IMR-90 (cell line): ENCODE measurements at places on chromosomes 7 and 10. TPM values are rescaled to one million over a fixed set of nuclear protein-coding genes. Genes with fewer than 3 reads are reported as not detected.

The ECHDC3 gene
- total RNA-seq, result 2.8 and 4.3 TPM in 2 replicates

The PRSS37 gene
- not detected in 2 replicates for total RNA-seq

The OPN4 gene
- not detected in 2 replicates for total RNA-seq

DNA sequence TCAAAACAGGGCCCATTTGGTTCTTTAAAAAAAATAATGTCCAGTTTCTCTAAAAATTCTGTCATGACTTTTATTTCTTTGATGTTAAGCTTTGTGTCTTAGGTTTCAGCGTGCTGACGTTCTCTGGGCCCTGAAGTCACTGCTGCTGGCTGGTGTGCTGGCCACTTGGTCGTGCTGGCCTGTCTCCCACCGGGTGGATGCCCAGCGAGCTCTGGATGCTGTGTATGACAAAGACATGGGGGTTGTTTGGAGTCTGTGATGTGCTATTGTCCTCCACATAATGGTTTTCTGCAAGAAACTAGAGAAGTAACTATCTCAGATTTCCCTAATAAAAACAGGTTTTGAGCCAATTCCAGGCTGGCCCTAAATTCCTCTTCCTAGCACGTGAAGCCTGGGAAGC, 9.5 kb upstream of the IDI2 start:
- DNase-seq, result no peak

- no peak for DNase-seq
Measured at GRCh38 chr7:133863362-133864061, 263.6 kb upstream of the LRGUK start.

The RBM20 gene
- total RNA-seq, result under 0.01 TPM in 2 replicates

- no peak for DNase-seq
Measured at GRCh38 chr10:48805848-48806247, 121.2 kb downstream of the WDFY4 start.

- no peak for DNase-seq
Measured at GRCh38 chr7:158975526-158976467, 119.4 kb downstream of the DYNC2I1 start.

DNA sequence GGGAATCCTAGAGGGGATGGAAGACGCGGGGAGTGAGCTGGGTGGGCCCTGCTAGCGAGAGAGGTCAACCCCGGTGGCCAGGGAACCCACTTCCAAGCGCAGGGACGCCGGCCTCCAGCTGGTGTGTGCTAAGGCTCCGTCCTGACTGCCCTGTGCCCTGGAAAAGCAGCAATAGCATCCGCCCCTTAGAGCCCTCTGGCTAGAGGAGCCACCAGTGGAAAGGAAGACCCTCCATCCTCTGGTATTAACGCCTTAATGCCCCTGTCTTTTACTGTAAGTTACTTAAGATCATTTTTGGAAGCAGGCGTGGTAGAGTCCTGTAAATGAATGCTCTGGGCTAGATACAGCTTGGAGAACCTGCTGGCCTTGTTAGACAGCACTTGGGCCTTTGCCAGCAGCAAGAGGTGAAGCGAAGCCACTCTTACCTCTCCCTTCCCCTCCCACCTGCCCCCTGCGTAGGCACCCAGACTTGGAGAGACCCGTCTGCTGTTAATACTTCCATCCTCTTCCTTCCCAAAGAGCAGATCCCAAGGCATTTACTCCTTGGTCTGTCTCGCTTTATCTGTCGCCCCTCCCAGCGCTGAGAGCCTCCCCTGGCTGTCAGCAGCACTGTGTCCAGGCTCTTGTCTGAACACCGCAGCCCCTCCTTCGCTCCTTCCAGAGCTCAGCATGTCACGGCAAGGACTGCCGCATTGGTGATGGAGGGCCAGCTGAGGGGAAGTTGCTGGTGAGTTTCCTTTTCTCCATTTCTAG, 4.6 kb downstream of the REPIN1 start:
- DNase-seq, result no peak

DNA sequence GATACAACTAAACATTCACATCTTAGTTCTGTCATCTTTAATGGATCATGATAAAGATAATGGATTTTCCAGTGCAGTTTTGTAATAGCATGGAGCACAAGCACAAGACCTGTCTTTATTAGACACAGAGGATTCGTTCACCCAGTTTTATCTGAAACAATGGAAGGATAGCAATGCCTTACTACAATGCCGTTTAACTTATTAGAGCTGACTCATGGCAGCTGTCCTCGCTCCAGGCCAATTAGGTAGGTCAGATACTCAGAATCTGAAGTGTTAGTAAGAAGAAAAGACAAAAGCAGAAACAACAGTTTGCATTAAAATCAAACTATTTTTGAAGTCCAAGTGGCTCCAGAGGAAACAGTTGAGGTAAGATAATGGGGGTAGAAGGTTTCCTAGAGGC, 12.8 kb downstream of the OR13A1 start:
- no peak for DNase-seq

DNA sequence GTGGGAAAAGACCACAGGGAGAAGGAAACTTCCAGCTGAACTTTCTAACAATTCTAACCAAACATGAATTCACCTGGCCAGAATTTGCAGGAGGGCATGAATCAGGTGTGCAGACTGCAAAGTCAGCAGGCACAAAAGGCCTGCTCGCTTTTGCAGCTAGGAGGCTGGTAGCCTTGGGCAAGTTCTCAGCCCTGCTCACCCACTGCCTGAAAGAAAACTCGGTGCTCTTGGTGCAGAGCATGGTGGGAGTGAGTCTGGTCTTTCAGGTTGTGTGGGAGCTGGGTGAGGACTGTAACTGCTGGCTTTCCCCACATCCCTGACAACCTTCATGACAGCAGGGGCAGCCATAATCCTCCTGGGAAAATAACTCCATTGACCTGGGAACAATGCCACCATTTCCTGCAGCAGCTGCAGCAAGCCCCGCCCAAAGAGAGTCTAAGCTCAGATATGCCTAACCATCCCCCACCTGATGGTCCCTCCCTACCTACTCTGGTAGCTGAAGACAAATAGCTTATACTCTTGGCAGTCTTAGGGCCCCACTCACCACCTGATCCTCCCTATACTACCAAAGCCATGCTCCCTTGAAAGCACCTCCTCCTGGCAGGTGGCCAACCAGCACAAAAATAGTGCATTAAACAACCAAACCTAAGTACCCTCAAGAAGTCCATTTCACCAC, 31.6 kb downstream of the ZNF117 start:
- no peak for DNase-seq

GRCh38 chr7:148726385-148726784, 27.7 kb downstream of the CUL1 start:
- DNase-seq, result no peak

The TRIL gene
- total RNA-seq, result under 0.01 TPM in 2 replicates

- no peak for DNase-seq
Measured at GRCh38 chr7:70416986-70417655, 714.8 kb upstream of the GALNT17 start.

The CPA2 gene
- total RNA-seq, result not detected in 2 replicates

The IGFBP1 gene
- not detected in 2 replicates for total RNA-seq

The CAV1 gene
- total RNA-seq, result 1,496 and 1,592 TPM in 2 replicates

DNA sequence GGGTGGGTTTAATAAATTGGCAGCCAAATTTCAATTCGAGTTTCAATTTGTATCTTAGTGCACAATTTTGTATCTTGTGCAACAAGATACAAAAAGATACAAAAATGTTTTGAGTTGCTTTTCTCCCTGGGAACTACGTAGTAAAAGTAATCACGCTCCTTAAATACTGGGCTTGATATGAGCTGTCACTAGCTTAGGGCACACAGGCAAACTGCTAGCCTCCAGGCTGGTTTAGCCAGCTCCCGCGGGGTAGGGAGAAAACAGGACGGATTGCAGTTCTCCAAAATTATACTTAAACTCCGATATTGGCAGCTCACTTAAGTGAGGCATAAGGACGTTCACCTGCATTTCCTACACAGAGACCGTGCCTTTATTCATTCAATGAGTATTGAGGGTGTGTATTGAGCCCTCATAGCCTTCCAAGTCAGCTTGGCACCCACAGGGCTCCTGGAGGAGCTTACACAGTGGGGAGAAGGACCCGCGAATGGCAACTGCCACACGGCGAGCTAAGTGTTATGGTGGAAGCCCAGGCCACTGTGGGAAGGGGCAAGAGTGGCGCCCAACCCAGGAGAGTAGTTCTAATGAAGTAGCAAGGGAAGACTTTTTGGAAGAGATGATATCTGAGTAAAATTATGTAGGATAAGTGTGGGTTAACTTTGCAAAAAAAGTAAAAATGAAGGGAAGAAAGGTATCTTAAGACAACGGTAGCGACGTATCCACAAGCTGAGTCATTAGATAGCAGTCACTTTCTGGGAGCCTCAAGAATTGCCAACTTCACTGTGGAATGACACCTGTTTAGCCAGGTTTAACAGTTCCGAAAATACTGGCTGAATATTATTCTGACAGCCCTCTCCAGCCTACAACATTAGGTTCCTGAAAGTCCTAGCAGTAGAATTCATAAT, 1.6 kb upstream of the EPC1 start:
- DNase-seq, result no peak

DNA sequence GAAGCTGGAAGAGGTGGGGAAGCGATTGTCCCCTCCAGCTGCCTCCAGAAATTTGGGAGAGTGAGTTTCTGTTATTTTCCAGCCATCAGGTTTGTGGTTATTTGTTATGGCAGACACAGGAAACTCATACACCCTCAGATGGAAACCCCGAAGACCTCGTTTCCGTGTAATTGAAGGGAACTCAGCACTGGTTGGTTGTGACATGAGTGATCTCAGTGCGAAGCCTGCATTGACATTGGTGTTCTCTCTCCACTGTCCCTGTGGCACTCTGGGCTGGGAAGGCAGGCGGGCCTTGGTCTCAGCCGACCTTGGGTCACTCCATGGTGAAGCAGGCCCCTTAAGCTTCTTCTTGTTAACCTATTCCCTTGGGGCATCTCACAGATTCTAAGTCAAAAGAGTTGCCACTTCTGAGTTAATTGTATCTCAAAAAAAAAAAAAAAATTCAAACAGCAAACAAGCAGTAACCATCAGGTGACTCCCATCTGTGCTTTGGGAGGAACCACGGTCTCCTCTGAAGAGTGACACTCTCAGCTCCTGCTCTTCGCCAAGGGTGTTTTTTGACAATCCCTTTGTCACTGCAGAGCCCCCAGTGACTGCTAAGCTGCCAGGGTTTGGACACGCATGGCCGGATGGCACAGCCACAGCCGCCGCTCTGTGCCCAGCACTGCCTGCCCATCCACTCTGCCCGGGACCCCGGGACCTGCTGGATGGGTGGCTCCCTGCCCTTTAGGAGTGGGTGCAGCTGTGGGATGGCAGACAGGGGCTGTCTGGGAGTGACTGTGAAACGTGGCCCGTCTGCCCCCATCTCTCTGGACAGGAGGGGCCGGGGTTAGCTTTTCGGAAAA, 233.6 kb downstream of the PRPF18 start:
- no peak for DNase-seq

The CCDC7 gene
- total RNA-seq, result 3.9 and 4.3 TPM in 2 replicates

The CCNJ gene
- total RNA-seq, result 10.0 and 10.3 TPM in 2 replicates
